CD4-positive, alpha-beta T cell treated with Interleukin-17A for 1 hour (primary cell): ENCODE measurements at places on chromosomes 16 and 17.

DNA sequence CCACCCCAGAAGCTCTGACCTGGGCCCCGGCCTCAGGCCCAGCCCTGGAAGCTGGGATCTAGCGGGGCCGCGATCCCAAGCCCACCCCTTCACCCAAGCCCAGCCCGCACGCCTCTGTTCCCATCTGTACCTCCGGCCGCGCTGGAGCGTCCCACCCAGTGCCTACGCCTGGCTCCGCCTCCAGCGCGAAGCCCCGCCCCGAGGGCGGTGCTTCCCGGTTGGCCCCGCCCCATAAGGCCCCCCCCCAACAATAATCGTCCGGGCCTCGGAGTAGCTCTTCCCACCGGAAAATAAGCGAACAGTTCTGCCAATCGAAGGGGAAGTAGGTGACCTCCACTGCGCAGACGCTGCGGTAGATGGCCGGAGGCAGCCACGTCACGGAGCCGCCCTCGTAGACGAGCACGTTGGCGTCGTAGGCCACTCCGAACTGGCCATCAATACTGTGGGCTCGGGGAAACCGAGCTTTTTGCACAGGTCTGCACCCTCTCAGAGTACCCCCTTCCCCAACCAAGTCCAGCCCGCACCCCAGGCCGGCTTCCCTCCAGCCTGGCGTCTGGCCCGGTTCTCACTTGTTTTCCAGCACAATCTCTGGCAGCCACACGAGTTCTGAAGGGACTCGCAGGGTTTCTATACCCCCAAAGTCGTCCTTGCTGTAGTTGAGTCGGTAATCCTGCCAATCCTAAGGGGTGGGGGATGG, 1.1 kb downstream of the CHRNE start:
- DNase-seq = peak; percentile 49

GRCh38 chr16:80984124-80984892, 22.4 kb downstream of the CMC2 start:
- no peak for DNase-seq

- peak; percentile 1 for DNase-seq
Observed at GRCh38 chr16:27642756-27643155, 92.8 kb downstream of the KATNIP start.

DNA sequence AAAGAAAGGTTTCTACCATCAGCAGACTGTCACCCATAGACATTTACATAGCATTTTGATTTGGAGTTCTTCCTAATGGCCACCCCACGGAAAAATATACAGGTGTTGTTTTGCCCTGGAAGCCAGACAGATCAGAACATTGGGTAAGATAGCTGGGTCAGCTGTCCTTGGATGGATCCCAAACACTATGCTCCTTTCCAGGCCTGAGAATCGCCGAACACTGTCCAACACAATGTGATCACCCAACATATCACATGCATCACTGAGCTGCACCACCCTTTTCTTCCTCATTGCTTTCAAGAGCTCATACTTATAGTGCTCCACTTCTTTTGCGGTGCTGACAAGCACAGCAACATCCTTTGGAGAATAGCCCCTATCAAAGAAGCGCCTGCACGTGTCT, 21.1 kb downstream of the SLFN11 start:
- DNase-seq = no peak

- no peak for DNase-seq
Observed at GRCh38 chr16:89842471-89843408, 14.5 kb downstream of the SPIRE2 start.
